ENCODE measurements at places on chromosomes 16 and 17.

DNA sequence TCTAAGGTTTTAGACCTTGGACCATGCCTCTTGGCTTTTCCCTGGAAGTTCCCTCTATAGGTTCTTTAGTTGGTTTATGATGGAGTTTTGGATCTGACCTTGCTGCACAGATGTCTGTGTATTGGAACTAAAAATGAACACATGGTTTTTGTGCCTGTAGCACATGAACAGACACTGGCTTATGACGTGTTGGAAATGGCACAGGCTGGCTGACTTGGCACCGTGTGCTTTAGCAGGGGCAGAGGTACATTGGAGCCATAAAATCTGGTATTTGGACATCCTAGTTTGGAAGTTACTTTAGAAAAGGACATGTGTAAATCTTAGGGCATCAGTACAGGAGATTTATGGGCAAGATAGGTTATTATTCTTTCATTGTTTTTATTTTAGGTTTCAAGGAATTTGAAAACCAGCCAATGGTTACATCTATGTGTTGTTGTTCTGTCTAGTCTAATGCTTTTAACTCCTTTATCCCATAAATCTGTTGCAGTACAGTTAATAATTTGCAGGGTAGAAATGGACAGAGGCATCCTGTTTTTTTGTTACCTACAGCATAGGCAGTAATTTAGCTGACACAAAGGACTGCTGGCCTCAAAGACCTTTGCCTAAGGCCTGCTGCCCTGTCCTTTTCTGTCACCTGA, 6.0 kb downstream of the SOCS7 start:
- no peak for DNase-seq

GRCh38 chr17:6536053-6536452, 20.3 kb downstream of the PITPNM3 start:
- no peak for DNase-seq

GRCh38 chr16:19236561-19237209, 48.8 kb upstream of the CLEC19A start:
- no peak for DNase-seq

GRCh38 chr17:55285340-55286301, 20.9 kb downstream of the HLF start:
- DNase-seq, result no peak

DNA sequence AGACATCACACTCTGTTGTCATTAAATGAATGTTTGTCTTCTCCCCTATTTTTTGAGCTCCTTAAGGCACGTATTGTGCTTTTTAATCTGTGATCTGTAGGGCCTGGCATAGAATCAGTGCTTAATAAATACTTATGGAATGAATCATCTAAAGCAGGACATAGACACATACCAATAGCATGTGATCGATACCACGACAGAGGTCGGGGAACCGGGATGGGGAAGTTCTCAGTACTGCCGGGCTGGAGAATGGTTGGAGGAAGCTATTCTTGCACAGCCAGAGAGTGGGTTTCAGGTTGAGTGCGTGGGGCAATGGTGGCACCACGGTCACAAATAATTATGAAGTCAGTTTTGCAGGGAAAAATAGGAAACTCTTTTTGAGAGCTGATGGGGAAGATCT, 26.8 kb downstream of the NLRP1 start:
- DNase-seq, result no peak

DNA sequence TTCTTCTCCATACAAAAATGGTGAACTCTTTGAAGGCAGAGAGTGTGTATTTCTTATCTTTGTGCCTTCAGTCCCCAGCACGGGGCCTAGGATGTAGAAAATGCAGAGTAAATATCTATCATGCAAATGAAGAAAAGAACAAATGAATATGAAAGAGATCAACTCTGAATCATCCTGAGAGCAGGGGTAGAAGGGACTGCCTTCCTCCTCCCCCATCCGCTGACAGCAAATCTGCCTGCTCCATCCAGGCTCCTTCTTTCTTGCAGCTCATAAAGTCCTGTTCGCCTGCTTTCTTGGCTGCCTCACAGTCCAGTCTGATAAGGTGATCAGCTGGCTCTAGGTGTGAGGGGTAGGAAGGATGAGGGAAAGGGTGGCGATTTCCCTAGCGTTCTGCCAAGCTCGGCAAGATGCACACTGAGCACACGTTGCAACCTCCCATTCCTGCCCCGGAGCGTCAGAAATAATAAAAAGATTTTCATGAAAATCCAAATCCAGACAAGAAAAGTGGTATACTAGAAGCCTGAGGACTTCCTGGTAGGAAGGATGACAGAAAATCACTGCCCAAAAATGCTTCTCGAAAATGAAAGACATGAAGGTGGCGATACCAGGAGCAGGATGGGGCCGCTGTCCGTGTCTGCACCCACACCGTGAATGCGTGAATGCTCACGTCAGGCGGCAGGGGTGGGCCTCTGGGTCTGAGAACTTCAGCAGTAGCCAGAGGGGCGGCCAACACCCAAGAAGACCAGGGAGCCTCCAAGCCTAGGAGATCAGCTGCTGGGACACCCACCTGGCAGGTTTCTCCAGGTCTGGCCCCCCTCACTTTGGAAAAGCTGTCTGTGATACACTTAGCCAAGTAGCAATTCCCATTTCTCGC, 67.1 kb downstream of the VPS53 start:
- DNase-seq, result no peak

DNA sequence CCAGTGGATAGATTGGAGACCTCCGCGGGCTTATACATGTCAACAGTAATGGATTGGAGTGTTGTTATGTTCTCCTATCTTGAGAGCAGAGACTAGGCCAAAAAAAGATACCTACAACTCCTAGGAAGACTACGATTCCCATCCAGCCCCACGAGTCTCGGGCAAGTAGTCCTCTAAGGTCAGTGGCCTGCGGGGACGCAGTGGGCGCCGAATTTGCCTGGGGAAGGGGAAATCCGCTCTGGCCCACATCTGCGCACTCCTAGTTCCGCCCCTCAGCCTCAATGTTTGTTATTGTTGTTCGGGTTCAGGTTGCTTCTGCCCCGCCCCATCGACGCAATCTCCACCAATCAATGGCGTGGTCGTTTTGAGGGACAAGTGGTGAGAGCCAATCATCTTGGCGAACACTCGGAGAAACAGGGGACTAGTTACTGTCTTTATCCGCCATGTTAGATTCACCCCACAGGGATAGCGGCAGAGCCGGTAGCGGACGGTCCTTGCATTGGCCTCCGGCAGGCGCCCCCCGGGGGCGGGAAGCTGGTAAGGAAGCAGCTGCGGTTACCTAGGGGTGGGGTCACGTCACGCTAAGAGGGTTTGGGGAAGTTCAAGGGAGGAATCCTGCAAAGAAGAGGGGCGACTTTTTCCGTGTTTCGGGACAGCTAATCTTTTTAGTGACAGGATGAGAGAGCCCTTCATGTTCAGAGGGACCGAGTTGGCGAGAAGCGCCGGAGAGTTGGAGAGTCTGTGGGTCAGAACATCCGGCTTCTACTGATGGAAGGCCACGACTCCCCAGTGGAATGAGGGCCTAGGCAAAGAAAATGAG, at the start of gene NBR1:
Gene NBR1, plus strand, starts transcription at position 449 of the 820 bp plus-strand sequence. CDS start 4,586 bp downstream, outside the sequence.
- peak; percentile 88 for DNase-seq

- DNase-seq, result no peak
Measured at GRCh38 chr17:64095144-64095882, 34.6 kb downstream of the ERN1 start.

DNA sequence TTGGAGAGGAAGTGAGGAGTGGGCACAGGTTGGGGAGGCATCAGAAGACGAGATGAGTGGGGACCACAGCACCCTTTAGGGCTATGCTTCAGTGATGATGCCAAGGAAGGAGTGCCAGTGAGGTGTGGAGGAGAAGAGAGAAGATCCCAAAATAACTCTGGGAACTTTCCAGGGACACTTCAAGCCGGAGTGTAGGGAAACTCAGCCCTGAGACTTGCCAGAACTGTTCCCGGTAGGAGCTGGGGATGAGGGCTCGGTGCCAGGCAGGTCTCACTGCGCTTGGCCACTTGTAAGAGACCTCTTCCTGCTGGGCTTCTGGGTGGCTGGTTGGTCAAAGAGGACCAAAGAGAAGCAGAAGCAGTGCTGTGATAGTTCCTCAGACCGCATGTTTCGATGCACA, 63.6 kb downstream of the SHISA6 start:
- no peak for DNase-seq

DNA sequence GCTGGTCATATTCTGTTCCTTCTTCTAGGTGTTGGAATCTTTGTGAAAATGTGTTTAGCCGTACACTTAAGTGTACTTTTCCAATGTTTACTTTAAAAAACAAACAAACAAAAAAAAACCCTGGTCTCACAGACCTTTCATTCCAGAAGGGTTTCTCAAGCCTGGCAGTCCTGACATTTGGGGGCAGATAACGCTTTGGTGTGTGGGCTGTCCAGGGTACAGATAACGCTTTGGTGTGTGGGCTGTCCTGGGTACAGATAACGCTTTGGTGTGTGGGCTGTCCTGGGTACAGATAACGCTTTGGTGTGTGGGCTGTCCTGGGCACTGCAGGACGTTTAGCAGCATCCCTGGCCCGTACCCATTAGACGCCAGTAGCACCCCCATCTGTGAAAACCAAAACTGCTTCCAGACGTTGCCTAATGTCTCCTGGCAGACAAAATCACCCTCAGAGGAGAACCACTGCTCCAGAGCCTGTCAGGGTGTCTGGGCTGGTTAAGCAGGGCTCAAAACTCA, 15.2 kb upstream of the FLCN start:
- no peak for DNase-seq

DNA sequence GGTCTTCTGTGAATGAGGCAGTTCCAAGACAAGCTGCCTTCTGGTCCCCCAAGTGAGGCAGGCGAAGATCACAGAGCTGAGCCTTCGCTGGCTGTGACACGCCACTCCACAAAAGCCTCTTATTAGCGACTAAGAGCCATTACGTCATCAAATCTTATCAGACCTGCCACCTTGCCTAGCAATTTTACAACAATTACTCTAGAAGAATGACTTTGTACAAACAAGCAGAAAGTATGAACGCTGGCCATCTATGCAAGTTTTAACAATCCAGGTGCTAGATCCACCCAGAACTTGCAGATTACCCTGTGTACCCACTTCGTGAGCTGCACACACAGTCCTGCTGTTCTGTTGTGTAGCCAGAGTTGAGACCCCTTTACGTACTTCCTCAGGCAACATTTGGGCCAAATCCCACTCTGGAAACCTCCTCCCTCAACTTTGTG, 3.8 kb upstream of the ICAM2 start:
- DNase-seq, result no peak

DNA sequence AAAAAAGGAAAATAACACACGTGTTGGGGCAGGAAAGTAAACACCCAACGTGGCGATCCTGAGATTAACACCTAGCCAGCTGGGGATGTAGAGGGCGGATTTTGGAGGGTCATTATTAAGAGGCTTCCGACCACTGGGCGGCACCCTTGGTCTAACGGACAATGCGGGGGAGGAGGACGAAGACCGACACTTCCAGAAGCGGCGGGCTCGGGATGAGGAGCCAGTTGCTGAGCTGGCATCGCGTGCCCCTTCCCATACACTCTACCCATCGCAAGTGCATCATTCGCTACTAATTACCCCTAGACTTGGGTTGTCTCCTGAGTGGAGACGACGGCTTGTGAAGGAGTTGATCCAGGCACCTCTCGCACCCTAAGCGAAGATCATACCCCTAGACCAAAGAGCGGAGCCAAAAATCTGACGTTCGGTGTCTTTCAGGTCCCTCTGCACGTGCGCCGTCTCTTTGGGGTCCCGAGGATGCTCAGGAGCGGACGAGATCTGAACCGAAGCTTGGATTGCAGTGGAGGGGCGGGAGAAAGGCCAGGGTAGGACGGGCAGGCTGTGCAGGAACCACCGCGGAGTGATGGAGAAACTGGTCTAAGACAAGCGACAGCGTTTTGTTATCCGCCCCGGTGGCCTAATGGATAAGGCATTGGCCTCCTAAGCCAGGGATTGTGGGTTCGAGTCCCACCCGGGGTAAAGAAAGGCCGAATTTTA, 17.6 kb downstream of the ZNF213 start:
- peak; percentile 91 for DNase-seq

- DNase-seq, result peak; percentile 55
Measured at GRCh38 chr17:17849845-17850373, 13.1 kb upstream of the SREBF1 start.

DNA sequence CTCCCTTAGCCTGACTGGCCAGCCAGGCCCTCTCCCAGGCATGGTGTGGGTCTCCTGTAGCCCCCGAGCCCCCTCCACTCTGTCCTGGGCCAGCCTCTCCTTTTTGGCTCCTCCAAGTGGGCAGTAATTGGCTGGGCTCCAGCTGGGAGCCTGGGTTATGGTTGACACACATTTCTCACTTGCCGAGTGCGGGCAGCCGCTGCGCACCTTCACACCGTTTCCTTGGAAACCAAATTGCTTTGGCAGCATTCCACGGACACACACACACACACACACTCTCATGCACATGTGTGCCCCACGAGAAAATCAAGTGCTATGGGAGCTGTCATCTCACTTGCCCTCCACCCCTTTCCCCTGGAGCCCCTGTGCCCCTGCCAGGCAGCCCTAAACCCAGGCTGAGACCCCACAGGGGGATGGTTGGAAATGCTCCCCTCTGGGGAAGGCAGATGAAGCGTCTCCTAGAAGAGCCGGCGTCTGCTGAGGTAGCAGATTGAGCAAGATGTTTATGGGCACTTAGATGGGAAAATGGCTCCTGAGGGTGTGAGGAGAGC, 402.7 kb upstream of the TNRC6C start:
- DNase-seq, result no peak

- DNase-seq, result no peak
Measured at GRCh38 chr16:66976746-66977145, 11.6 kb upstream of the CES4A start.

- DNase-seq, result no peak
Measured at GRCh38 chr17:27797390-27798091, 2.8 kb downstream of the NOS2 start.

DNA sequence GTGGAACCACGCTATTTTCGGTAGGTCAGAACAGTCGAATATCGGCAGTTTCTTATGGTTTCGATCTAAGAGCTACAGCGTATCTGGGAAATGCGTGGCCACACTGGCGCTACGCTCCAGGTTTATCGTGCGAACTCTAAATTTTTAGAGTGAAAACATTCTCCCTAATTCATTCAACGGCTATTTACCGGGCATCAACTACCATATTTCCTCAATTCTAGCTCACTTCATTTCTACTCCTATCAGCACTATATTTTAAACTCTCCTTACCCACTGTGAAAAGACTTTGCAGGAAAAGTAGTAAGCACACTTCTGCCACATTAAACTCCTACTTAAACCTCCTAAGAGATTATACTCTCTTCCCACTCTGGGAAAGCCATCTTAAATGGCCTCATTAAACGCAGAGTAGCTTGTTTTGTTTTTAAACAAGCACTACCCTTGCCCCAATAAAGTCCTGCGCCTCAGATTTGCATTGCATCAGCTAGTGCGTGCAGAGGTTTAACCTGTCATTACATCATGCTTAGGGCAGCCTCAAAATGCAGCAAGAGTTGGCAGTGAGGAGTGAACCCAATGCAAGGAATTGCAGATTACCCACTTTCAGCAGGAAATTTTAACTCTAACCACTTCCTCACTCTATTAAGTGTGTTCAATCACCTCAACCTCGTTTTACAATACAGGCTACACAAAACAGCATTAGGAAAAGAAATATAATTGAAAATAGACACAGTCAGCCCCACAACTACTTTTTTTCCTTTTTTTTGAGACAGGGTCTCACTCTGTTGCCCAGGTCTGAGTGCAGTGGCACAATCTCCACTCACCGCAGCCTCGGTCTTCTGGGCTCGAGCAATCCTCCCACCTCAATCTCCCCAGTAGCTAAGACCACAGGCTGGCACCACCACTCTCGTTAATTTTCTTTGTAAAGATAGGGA, 18.8 kb downstream of the SIAH1 start:
- DNase-seq, result no peak
